ENCODE measurements at places on chromosomes 5 and 9. TPM values are rescaled to one million over a fixed set of nuclear protein-coding genes. Genes with fewer than 3 reads are reported as not detected.

C5orf52 gene
- total RNA-seq, result not detected

TMC1 gene
- 0.05 TPM for total RNA-seq

PLPPR1 gene
- not detected for total RNA-seq

SMIM23 gene
- not detected for total RNA-seq

PIP5KL1 gene
- total RNA-seq, result 1.5 TPM

MAMDC4 gene
- 4.1 TPM for total RNA-seq

ANXA1 gene
- 1,299 TPM for total RNA-seq

EPB41L4A gene
- 1.3 TPM for total RNA-seq

PCDHA1 gene
- 0.21 TPM for total RNA-seq

CYLC2 gene
- total RNA-seq, result not detected
